Astrocyte of the spinal cord (primary cell): ENCODE measurements at places on chromosomes 12 and 14.

DNA sequence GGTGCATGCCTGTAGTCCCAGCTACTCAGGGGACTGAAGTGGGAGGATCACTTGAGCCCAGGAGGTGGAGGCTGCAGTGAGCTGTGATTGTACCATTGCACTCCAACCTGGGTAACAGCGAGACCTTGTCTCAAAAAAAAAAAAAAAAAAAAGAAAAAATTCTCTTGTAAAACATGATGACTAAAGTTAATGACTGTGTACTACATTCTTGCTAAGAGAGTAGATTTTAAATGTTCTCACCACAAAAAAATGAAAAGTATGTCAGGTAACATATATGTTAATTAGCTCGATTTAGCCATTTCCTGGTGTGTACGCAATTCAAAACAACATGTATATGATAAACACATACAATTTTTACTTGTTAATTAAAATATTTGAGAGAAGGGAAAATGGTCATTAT is 480.7 kb upstream of the RGS6 start:
- no peak for DNase-seq

- no peak for DNase-seq
Observed at GRCh38 chr14:49957089-49957852, 64.4 kb downstream of the ARF6 start.

GRCh38 chr14:95998656-95999055 is 40.5 kb upstream of the C14orf132 start:
- peak; percentile 35 for DNase-seq

DNA sequence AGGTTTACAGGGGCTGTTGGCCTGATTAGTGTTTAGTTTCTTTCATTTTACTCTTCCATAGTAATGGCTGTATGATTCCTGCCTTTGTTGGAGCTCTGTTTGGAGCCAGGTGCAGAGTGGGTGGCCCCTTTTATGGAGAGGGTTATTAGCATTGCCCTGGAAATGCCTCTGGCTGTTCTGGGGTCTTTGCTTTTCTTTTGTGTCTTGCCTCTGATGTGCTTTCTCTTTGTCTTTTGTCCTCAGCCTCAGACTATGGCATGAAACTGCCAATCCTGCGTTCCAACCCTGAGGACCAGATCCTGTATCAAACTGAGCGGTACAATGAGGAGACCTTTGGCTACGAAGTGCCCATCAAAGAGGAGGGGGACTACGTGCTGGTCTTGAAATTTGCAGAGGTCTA is 6.9 kb downstream of the MLEC start:
- no peak for DNase-seq

- DNase-seq, result no peak
Observed at GRCh38 chr14:71645656-71646055, 286.6 kb upstream of the RGS6 start.

DNA sequence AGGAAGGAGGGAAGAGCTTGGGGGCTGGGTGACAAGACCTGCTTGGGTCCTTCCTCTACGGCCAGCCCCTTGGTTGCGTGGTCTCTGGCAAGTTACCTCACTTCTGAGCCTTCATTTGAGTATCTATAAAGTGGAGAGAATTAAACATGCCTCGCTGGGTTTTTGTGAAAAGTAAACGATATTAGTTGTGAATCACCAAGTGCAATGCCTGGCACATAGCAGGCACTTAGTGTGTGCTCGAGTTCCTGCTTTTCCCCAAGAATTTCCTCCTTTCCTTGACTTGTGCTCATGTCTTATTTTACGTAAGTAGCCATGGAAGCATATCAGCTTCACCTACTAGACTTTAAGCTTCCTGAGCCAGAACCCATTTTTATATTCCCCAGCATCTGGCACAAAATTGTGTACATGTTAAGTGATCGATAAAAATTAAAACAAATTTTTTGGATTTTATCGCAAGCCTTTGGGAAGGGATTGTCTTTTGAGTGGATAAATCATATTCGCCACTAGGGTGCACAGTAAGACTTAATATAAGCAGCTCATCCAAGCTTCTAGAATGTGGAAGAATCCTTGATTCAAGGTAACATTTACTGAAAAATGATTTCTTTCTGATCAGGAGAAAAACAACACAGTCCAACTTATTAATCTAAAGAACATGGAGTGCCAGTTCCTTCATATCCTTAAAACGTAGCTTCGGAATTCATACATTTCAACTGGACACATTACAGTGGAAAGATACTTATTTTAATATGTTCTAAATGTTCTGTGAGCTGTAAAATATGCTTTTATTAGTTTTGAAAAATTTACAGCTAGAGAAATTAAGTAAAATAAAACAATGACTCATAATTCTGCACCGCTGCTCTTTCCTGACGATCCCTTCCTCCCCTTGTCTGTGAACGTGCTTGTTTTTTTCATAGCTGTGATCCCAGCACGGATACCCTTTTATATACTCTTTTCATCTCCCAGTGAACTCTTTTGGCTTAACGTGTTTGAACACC is 62.0 kb downstream of the SLC25A47 start:
- peak; percentile 81 for DNase-seq

DNA sequence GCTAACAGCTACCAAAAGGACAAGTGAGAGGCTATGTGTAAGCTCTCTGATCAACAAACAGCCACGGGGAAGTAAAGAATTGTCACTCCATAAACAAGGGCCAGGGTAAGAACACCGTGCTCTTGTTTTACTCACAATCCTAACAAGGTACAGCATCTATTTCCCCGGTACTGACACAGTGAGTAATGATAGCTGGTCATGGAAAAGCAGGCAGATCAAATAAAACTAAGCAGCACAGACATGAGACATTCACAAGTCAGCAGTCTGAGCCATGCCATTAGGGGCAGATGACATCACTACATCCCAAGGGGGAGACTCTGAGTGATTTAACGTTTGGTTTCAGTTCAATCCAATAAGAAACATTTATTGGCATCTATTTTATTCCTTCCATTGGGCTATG is 54.4 kb downstream of the ARL6IP4 start:
- peak; percentile 55 for DNase-seq

DNA sequence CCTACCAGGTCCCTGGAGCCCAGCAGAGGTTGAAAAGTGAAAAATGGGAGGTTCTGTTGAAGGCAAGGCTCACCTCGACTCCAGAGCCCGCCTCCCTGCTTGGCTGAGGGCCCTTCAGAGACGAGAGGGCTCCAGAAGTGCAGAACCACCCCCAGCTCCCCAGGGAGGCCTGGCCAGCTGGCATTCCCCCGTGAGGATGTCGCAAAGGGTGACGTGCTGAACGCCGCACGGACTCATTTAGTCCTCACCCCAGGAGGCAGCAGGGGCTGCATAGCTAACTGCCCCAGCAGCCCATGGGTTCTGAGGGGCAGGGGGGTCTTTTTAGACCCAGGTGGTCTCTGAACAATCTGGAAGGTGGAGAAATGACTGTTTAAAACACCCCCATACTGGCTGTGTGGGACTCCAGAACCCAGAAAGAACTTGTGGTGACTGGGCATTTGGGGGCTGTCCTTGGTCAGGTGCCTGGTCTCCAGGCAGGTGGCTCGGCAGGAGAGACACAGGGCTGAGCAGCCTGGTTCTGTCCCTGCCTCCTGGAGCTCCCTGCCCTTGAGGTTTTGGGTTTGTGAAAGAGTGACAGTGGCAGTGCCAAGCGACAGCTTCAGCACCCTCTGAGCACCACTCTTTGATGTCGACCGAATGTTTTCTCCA is 32.0 kb downstream of the ANAPC7 start:
- no peak for DNase-seq
